ENCODE measurements at places on chromosomes 2 and 18.

DNA sequence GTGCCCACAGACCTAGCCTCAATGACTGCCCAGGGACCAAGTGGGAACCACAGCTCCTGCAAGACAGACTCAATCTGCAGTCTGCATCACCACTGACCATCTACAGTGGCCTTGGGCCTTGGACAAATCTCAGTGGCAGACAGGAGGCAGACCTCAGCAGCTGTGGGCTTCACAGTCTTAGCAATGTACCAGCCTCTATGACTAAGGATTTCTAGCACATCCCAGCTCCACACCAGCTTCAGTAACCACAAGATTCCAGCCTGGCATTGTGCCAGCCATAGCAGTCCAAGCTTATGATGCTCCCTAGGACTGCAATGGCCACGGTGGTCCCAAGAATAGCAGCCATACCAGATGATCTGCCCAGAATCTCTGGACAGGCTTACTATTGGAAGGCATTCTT, 19.6 kb upstream of the WDR75 start:
- no peak for DNase-seq

DNA sequence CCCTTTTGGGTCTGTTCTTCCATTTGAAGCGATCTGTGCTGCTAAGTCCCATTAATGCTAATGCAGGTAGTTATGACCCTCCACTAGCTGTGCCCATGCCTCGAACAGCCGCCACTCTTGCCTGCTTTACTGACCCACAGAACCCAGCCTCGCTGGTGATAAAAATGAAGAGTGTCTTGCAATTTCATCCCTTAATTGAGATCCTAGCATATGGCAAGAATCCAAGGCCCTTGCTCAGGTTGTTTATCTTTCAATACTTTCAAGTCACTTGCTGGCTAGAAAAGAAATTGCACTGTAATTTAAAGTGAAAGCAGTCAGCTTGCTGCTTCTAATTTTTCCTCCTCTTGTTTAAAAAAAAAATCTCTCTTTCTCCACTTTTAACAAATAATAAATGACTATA, 73.6 kb downstream of the ZNF521 start:
- DNase-seq: no peak

- DNase-seq: no peak
Observed at GRCh38 chr2:224689539-224689938, 26.6 kb downstream of the CCDC195 start.

DNA sequence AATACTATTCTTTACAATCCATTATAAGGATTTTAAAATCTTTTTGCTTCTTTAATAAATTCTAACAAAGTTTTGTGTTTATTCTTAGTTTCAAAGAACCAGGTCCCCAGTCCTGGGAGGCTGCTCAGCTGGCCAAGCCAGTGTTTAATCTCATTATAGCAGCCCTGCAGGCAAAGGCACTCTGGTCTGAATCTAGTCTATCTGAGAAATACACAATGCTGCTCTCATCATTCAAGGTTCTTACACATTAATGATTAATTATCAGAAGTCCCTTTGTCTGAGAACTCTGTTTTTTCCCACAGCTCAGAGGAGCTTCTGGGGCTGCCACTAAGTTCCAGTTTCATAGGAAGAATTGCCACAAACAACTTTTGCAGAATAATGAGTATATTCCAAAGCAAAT, 27.7 kb downstream of the KCTD18 start:
- DNase-seq: no peak

GRCh38 chr2:241802421-241803318, 6.3 kb upstream of the NEU4 start:
- DNase-seq: no peak

DNA sequence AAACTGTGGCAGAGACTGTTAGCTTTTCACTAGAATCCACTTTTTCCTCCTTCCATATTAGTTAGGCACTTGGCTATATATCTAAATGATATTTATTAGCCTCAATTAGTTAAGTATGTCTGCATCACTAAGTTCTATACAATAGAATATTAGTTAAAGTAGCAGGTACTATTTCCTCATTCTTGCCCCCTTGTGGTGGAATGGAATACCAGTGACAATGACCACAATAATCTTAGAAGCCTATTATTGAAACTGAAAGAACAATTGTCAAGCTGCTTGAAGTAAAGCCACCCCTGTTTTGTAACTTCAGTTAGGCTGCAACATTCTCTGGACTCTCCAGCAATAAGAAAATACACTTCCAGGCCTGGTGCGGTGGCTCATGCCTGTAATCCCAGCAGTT, 476.3 kb upstream of the VWC2L start:
- no peak for DNase-seq

GRCh38 chr18:5464251-5464650, 79.5 kb downstream of the EPB41L3 start:
- DNase-seq: no peak

- DNase-seq: no peak
Observed at GRCh38 chr2:69755862-69756467, 14.0 kb downstream of the ANXA4 start.

DNA sequence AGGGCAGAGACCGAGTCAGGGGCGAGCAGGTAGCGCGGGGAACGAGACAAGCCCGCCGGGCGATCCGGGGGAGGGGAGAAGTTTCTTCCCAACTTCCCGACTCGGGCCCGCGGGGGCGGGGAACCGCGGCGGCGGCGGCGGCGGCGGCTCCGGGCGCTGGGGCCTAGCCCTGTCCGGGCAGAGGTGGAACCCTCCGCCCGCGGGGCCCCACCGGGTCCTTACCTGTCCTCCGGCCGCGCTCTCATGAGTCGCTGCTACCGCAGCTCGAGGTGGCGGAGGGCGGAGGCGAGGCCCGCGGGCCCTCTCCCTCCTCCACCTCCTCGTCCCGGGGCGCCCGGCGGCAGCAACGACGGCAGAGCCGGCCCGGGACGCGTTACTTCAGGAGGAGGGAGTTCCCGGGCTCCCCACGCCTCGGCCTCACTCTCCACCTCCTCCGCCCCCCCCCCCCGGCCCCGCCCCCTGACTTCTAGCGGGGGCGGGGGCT, at the start of gene YES1:
YES1 (minus strand) TSS at position 351 of the 484 bp plus-strand sequence. CDS start 55,415 bp downstream, outside the sequence.
- DNase-seq: no peak

- no peak for DNase-seq
Observed at GRCh38 chr2:127672341-127673224, 2.7 kb downstream of the LIMS2 start.

DNA sequence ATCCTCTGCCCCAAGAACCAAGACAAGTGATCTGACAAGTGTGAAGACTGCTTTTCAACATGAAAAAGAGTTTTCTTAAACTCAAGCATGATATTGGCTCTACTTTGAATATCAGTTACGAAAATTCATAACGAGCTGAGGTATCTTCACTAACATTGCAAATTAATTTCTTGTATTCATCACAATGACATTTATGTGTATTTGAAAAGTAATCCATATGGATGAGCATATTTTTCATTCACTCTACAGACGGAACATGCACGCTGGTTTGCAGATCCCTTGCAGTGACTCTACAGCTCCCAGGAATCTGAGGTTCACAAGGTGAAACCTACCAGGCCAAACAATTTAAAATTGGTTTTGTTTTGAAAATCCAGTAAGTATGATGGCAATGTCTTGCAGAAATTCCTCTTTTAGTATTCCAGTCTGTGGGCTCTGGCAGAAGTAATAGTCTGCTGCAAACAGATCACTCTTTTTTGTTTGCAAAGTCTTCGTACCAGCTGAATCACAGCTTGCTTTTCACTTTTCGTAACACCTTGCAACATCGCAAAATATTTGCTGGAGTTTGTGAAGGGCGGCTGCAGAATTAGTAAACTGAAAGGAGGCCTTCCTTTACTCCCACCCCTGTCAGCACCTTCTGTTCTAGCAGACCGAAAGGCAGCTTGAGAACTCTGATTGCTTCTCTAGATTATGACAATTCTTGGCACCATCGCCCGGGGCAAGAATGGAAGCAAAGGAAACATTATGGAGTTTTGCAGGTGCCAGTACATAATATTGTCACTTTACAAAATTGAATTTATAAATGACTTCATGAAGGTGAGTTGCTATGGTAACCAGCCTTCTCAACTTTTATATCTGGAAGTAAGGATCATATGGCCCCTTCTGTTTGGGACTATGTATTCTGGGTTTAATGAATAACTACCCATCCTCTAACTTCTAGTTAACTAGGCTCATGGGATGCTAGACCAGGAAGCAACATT, 168.7 kb downstream of the TMEM247 start:
- DNase-seq: no peak

DNA sequence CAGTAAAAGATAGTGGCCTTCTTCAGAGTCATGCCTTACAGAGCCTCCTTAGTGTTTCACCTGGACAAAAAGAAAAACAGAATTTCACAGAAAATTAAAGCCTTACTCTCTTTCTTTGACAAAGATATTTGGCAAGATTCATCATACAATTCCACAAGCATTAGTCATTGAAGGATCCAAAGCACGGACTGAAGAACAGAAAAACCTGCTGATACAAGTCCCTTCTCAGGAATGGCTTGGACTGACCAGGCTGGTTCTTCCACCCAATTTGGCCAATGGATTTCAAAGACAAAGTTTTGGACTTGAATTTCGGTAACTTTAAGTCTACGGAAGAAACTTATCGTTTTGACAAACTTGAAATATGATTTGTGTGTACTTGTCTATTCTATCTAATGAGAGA, 39.1 kb upstream of the GALNT3 start:
- no peak for DNase-seq

DNA sequence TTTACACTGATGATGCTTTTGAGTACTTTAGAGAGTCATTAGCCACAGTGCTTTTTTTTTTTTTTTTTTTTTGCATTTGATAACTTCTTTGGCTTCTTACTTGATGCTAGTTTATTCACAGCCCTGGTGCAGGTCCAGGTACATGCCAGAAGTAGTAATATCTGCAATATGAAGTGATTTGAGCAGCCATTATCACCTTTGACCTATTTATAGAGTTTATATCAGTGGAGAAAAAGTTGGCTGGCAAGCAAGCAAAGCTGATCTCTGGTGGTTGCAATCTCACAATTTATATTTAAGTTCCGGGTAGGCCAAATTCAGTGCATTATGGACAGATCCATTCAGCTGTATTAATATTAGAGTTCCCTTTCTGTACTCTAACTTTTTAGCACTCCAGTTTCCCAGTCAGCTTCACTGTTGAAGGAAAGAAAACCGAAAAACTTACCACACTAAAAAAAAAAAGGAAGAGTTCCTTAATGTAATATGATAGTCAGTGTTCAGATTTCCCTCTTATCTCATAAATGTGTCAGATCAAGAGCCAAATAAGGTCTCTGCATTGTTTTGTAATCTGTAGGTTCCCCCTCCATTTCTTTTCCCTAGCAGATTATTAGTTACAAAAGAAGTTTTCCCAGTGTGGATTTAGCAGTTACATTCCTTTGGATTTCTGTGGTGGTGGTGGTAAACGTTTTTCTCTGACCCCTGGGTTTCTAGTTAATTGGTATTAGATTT, 78.6 kb downstream of the HAUS1 start:
- DNase-seq: no peak

DNA sequence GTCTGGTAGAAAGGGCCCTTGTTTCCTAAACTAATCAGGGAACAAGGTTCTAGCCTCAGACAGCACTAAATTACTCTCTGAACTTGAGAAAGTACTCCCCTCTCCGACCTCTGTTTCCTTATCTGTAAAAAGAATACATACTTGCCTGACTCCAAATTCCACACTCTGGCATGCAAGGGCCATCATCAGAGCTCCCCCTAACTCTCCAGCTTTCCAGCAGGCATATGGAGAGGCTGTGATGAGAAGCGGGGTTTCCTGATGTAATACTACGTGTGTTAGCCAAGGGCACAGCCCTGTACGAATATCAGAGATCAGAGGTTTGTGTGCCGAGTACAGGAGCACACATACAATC, 1.8 kb upstream of the EVA1A start:
- no peak for DNase-seq

- DNase-seq: no peak
Observed at GRCh38 chr2:107669335-107669734, 157.4 kb upstream of the RGPD4 start.

DNA sequence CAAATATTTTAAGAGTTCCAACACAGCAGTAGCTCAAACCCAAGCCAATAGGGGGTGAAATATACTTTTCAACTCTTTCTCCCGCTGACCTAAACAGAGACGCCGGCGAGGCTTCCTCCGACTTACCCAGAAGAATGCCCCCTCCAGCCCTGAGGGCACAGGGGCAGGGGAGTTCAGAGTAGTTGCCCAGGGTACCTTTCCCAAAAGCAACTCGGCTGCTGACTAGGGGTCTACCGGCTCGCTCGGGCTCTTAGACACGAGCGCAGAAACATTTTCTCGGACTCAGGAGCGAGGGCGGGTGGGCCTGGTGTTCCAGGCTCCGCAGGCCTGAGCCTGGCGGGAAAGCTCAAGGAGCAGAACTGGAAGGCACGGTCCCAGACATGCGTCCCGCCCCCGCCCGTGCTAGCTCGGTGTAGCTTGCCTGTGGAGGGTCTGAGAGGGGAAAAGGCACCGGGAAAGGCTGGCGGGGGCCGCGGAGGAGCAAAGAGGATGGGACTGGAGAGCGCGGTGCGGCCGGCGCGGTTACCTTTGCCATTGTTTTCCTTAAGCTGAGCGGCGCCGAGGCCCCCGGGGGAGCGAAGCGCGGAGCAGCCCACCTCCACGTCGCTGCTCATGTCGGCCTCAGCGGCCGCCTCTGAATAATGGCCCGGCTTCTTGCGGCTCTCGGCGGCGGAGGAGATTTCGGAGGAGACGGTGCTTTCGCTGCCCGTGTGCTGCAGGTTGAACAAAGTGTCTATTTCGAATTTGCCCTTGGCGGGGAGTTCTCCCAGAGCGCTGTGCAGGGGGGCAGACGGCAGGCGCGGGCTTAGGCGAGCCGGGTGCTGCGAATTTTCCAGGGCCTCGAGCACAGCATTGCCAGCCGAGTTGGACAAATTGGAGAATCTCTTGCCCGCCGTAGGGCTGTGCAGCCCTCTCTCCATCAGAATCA, 674 bp downstream of the EVX2 start:
- no peak for DNase-seq

DNA sequence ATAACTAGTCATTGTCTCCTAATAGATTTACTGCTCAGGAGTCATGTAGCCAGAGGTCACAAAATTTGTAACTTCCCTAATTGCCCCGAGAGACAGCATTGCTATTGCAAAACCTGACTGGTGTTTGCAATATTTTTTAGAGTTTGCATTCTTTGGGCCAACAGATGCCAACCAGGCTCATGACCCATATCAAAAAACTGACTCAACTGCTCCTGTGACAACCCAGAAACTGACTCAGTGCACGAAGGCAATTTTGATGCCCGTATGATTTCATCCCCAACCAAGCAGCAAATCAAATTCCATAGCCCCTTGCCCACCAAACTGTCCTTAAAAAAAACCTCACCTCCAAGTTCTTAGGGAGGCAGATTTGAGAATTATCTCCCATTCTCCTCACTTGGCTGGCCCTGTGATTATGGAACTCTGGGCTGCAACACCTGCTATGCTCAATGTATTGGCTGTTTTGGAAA, 951.3 kb downstream of the TSN start:
- no peak for DNase-seq

- DNase-seq: no peak
Observed at GRCh38 chr2:25197336-25198208, 29.2 kb upstream of the POMC start.
